ENCODE measurements at places on chromosomes 3 and 15.
A peak's percentile ranks its signal among the peaks of the same experiment; 100 is the strongest.

DNA sequence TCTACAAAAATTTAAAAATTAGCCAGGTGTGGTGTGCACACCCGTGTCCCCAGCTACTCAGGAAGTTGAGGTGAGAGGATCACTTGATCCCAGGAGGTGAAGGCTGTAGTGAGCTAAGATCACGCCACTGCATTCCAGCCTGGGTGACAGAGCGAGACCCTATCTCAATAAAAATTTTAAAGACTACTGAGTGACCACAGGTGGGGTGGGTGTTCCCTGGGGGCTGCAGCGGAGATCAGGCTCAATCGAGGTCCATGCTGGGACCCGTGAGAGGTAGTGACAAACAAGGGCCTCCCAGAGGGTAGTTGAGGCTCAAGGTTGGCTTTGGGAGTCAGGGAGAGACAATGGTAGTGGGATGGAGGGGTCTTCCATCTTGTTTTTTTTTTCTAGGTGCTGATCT is 38.9 kb upstream of the LIMD1 start:
- no peak for DNase-seq

GRCh38 chr3:168475704-168476103 is 380.0 kb upstream of the GOLIM4 start:
- DNase-seq: no peak

DNA sequence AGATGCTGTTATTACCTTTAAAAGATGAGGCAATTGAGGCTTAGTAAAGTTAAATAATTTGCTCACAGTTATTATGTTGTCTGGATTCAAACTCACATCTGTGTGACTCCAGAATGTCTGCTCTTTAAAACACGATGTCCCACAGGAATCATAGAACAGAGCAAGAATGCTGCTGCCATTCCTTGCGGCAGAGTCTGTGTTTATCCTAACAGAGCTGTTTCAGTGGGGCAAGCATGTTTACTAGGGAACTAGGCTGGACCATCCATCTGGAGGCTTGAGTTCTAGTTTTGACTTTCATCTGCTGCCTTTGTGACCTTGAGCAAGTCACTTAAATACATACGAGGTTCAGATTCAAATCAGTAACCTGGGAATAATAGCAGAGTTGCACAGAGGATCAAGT is 72.1 kb downstream of the BBX start:
- DNase-seq: no peak

DNA sequence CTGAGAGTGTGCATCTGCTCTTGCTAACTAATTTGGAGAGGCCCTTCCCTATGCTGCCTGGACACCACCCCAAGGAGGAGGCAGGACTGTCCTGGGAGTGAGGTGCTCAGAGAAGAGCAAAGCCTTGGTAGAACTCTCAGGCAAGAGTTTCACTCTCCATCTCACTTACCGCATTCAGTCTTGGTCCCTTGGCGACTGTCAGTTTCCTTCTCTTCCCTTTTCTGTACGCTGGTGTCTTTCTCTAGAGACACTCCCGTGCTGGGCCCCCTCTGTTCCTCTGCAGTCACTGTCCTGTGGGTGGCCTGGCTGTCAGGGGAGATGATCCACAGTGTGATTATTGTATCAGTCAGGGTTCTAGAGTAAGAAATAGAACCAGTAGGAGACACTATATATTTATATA is 44.0 kb downstream of the IDH2 start:
- no peak for DNase-seq

DNA sequence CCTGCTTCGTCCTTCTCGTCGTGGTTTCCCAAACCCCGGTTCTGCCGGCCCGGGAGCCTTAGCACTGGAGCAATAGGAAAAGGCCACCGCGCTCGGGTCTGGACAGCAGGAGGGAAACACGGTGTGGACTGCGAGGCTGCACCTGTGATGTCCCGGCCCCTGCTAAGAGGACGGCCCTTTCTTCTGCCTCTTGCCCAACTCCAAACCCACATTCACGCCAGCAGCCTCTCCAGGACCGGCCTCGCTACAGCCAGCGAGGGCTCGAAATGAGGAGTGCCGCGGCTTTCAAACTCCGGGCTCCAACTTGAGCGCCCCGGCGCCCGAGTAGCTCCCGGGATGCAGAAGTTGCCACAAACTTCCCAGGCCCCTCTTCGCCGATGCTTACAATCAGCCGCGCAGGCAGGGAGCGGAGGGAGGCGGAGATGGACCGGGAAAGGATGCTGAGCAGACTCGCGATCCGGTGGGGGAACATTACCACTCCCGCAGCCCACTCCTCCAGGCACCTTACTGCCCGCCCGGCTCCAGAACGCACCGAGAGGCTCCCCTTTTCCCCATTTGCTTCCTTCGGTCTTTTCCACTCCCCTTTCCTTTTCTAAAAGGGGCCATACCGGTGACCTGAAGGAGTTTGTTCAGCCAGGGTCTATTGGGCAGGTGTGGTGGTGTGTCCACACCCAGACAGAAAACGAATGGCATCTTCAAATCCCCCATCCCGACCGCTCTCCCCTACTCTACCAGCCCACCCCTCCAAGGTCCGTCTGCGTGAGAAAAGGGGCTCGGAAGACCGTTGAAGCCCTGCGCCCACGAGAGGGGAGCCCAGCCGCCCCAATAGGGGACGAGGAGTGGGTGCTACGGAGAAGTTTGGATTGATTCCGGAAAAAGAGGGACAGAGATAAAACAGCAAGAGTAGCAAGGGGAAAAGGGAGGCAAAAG is 18.8 kb upstream of the SATB1 start:
- no peak for DNase-seq

GRCh38 chr15:88048755-88049154 is 207.8 kb downstream of the NTRK3 start:
- no peak for DNase-seq

DNA sequence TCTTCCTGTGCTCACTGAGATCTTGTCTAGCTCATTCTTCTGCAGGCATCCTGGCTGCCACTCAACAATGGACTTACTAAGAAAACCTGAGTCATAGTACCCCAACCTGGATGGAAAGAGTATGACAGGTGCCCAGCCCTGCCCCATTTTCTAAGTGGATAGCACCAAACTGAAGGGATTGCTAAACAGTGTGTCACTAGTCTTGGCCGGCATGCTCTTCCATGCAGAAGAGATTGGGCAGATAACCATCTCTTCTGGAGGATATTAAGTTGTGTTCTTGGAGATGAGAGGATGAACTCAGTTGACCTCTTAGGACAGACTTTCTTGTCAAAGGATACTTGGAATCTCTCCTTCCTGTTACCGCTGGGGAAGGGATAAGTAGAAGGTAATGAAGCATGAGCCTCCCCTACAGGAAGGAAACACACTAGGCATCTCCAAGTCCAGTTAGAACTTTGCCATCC is 797.5 kb downstream of the AGBL1 start:
- DNase-seq: no peak

DNA sequence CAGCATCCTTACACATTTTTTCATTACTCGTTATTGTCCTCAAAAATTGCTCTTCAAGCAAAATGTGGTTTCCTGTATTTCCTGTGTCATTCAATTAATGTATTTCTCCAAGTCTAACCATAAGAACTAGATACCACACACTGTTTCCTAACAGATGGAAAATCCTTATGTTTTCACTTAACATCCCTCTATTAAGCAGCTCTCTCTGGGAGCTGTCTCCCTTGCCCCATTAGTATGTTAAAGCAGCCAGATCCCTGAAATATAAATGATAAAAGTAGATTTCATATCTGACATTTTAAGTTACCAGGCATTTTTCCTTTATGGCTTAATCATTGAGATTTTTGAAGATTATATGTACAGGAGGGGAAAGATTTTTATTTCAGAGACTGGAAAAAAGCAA is 15.9 kb downstream of the PFN2 start:
- DNase-seq: no peak

- no peak for DNase-seq
Observed at GRCh38 chr15:66749841-66750575, 48.0 kb downstream of the SMAD6 start.

- DNase-seq: no peak
Observed at GRCh38 chr3:195612075-195612800, 28.5 kb upstream of the APOD start.

DNA sequence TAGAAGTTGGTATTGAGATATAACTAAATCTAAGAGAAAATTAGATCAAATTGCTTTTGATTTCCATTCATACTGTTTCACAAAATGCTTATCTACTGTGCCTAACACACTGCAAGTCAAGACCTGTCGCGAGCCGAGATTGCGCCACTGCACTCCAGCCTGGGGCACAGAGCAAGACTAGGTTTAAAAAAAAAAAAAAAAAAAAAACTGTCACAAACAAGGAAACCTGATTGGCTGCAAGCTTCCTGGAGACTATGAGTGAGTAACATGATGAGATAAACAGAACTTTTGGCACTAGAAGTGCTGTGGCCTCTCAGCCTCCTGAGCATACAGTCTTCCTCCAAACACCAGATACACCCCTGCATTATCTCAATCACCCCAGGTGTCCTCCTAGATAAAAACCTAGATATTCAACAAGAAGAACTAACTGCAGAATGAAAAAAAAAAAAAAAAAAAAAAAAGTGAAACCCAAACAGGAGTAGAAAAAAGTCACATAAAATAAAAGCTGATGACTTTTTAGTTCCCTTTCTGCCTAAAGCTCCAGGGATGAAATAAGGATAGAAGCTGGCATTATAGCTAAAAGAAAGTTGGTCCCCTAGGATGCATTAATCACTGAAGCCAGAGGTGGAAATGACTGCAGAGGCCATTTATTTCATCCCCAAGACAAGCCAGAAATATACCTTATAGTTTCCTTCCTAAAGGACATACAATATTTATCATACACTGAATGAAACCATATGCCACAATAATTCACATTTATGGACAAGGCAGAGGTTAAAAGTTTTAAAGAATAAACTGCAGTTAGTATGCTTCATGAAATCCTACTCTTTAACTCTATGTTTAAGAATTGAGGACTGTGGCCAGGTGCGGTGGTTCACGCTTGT is 82.4 kb downstream of the P3H2 start:
- no peak for DNase-seq

DNA sequence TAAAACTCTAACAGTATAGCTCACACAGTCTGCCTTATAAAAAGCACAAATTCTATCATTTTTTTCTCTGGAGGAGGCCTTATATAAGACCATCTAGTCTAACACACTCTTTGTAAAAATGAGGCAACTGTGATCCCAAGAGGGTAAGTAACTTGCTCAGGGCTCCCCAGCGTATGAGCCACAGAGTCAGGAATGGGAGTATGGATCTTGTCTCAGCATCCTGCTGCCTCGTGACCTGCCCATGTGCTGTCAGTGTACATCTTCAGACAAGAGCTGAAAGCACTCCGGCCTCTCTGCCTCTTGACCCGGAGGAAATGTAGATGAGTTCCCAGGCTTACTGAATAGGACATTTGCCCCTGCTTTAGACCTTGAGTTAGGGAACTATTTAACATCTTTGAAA is 28.4 kb upstream of the MEF2A start:
- DNase-seq: no peak

DNA sequence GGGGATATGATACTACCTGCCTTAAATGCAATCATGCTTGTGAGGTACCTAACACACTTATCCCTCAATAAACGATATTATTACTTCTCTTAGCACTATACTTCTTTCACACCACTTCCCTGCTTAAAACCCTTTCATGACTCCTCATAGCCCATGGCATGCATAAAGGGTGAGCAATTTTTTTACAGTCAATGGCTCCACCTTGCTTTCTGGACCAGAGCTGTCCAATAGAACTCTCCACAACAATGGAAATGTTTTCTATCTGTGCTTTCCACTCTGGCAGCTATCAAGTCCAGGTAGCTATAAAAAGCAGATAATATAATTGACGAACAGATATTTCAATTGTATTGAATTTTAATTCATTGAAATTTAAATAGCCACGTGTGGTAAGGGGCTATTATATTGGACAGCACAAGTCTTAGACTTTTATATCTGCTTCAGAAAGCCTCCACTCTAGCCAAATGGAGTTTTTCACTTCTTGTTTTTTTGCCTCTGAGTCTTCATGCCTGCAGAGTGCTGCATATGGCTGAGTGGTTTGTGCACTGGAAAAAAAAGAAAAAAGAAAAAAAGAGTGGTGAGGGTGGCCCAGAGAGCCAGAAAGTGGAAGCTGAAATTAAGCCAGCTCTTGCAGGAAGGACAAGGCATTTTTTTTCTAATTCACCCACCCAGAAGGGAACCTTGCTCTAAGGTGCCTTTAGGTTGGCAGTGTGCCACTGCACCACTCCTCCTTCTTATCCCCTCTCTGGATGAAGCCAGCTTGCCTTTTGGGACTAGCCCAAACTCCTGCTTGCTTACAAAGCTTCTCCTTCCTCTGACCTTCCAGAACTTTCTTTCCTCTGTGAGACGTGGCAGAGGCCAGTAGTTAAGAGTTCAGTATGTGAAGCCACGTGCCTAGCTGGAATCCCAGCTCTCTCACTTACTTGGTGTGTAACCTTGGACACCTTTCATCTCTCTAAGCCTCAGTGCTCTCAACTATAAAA is 239.0 kb upstream of the LRTM1 start:
- DNase-seq: no peak

DNA sequence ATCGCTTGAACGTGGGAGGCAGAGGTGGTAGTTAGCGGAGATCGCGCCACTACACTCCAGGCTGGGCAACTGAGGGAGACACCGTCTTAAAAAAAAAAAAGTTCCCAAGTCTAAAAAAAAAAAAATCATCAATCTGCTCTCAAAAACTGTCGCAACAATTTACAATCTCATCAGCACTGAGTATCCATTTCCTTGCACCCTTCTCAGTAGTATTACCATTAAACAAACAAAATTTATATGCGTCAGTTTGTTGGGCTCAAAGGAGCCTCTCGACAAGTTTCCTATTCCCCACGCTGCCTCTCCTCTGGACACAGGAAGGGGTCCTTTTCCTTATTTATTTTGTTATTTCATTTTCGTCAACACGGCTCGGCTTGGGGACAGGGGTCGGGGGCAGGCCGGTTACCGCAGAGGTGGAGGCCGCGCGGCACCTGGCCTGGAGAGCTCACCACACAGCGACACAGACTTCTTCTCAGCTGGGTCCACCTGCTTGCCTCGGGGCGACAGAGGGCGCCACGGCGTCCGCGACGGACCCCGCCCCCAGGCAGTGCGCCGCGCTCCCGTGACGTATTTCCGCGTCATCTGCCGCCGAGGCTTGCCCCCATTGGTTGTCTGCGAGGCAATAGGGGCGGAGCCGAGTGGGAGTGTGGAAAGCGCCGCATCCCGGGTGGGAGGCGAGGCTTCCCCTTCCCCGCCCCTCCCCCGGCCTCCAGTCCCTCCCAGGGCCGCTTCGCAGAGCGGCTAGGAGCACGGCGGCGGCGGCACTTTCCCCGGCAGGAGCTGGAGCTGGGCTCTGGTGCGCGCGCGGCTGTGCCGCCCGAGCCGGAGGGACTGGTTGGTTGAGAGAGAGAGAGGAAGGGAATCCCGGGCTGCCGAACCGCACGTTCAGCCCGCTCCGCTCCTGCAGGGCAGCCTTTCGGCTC is at the start of gene MAP2K1:
MAP2K1 (plus strand) TSS at position 709 of the 920 bp plus-strand sequence. CDS start 436 bp downstream, outside the sequence.
- DNase-seq: peak; percentile 98

GRCh38 chr3:85475346-85475745 is 516.6 kb downstream of the CADM2 start:
- DNase-seq: no peak

- no peak for DNase-seq
Observed at GRCh38 chr15:82850731-82851130, 41.3 kb downstream of the WHAMM start.
